CD8-positive, alpha-beta memory T cell (primary cell): ENCODE measurements at places on chromosomes 12 and 14. TPM values are rescaled to one million over a fixed set of nuclear protein-coding genes. Genes with fewer than 3 reads are reported as not detected.

DGKA gene
- 236 TPM for total RNA-seq

HOTAIR gene
- not detected for total RNA-seq

DNA sequence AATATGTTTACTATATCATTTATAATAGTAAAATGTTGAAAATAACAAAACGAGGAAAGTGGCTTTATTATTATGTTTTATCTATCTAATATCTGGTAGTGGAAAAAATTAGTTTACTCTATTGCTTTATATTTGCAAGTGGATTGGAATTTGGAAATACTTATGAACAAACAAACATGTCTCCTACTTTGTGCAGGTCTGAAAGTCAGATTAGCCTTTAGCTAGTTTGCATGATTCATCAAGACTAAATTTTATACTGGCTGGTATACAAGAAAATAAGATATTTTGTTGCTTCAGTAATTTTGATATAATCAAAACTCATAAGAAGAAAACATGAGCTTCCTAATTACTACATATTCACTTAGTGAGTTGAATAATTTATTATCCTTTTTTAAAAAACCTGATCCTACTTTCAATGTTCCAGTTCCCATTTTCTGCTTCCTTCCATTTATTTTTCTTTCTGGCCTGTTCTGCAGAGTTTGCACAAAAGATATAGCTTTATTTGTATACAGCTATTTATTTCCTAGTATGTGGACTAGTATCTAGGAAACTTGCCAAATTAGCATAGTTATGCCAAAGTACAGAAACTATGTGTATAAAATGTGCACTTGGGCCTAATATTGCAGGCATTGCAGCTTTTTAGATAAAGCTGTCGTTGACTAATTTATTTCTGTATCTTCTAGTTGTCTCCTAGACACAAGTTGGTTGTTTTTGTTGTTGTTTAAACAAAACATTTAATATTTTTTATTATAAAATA lies 122.0 kb downstream of the AKAP6 start:
- H3K27ac ChIP-seq = no peak overlapping the region
- H3K4me3 ChIP-seq = no peak overlapping the region
- no peaks in the 10 kb centered on the region for H3K36me3 ChIP-seq
- no peak for DNase-seq
- H3K27me3 ChIP-seq = no peaks in the 10 kb centered on the region

LRRC10 gene
- not detected for total RNA-seq

SCN8A gene
- total RNA-seq = 1.1 TPM
